ENCODE measurements at places on chromosomes 1 and 21. TPM values are rescaled to one million over a fixed set of nuclear protein-coding genes. Genes with fewer than 3 reads are reported as not detected.

Gene BLACAT1
- total RNA-seq: not detected

Gene PRRC2C
- total RNA-seq: 45.2 TPM

Gene CD1B
- not detected for total RNA-seq

Gene CD244
- total RNA-seq: 35.5 TPM

Gene SAMD11
- 0.54 TPM for total RNA-seq
